ENCODE measurements at places on chromosomes 13 and 19. TPM values are rescaled to one million over a fixed set of nuclear protein-coding genes. Genes with fewer than 3 reads are reported as not detected.

- peak; percentile 63 for DNase-seq
These were observed 2.1 kb downstream of the SOX21 start for GRCh38 chr13:94710065-94710781.

The HSD17B14 gene
- total RNA-seq: 18.0 TPM

- DNase-seq: peak; percentile 84
These were observed 294.2 kb downstream of the ZNF536 start for GRCh38 chr19:30666301-30666803.

The FAM124A gene
- total RNA-seq: 38.6 TPM

The CEACAM4 gene
- not detected for total RNA-seq

The CEBPG gene
- 29.4 TPM for total RNA-seq

GRCh38 chr19:32172566-32173160, 172.7 kb upstream of the ZNF507 start:
- peak; percentile 34 for DNase-seq

- DNase-seq: peak; percentile 64
These were observed 6.0 kb downstream of the SSC5D start for GRCh38 chr19:55494172-55494761.

GRCh38 chr19:13404236-13404635, 102.0 kb downstream of the CACNA1A start:
- no peak for DNase-seq

- DNase-seq: no peak
These were observed 26.0 kb downstream of the VSTM2B start for GRCh38 chr19:29551774-29552173.

The DCT gene
- total RNA-seq: not detected

The NFKBIB gene
- 26.0 TPM for total RNA-seq

The CLEC4M gene
- not detected for total RNA-seq

DNA sequence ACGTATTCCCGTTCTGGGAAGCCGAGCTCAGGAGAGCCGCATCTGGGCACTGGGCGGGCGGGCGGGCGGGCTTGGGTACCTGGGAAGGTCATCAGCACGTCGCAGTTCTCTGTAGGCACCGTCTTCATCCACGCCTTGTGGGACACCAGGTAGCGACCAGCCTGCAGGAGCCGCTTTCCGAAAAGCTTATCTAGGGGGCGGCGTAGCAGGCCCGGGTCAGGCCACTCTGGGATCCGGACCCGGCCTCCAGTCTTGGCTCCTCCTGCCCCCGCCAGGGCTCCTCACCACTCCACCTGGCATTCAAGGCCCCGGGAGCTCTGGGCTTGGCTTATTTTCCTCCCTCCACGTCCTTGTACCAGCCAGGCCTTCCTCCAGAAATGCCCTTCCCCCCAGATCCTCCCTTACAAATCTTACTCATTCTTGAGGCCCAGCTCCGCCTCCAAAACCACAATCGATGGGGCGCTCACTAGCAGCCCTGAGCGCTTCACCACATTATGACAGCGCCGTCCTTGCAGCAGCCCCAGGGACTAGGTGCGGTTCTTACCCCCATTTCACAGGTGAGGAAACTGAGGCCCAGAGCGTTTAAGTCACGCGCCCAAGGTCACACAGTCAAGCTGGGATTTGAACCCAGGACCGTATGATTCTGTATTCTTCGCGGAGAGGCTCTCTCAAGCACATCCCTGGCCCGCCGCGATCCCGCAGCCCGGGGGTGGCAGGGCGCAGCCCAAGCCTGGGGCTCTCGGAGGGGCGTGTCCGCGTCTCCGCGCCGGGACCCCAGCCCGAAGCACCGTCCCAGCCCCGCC, 843 bp downstream of the ANO8 start:
- DNase-seq: peak; percentile 89

GRCh38 chr13:114279758-114280355, 1.5 kb upstream of the UPF3A start:
- DNase-seq: no peak

The SPINT2 gene
- 153 TPM for total RNA-seq

DNA sequence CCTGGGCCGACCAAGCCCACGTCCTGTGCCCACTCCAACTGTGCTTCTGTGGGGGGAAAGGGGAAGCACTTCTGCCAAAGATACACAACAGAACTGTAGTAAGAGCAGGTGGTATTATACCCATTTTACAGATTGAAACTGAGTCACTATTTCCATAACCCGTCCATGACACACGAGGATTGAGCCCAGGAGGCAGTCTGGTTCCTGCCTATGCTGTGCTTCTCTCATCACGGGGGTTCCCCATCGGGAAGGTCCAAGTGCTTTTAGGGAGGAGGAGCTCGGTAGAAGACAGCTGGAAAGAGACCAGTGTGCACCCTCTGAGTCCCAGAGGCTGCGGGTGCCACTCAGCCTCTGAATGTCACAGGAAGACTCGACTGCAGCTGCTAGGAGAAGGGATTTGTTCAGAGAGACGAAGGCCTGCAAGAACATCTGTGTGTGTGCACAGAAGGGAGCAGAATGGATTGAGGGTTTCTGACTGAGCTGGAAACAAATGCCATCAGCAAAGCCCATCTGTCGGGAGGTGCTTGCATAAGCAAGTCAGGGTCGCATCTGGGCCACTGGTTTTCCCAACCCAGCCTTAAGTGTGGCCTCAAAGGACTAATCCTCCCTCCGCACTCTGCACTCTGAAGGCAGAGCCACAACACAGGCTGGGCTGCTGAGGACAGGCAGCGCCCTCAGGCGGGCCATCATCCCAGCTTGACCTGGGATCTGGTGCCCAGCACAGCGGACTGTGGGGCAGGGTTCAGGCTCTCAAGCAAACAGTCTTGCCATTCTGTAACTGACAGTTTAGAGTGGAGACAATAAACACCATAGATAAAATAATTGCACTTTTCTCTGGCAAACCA, 150.0 kb downstream of the DPF1 start:
- DNase-seq: peak; percentile 88

The NTF4 gene
- 1.2 TPM for total RNA-seq

- DNase-seq: no peak
These were observed 1.3 kb downstream of the FAM174C start for GRCh38 chr19:1276628-1277022.

DNA sequence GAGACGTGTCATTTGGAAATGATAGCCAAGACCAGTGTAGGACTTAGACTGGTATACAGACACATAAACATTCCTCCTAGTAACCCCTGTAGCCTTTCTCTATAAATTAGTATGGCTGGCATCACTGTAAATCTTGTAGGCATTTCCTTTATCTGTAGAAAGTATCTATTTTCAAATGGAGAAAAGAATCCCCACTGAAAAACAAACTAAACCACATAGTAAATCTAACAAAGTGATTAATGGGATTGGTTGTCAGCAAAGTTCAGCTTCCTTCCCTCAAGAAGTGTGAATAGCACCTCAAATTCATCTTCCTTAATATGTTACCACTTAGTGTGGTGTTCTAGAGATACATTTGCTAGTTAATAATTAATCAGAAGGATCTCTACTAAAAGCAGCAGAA, 119.4 kb upstream of the NBEA start:
- DNase-seq: no peak

The GALP gene
- not detected for total RNA-seq
